ENCODE measurements at places on chromosomes 6 and 20.
A peak's percentile ranks its signal among the peaks of the same experiment; 100 is the strongest.

DNA sequence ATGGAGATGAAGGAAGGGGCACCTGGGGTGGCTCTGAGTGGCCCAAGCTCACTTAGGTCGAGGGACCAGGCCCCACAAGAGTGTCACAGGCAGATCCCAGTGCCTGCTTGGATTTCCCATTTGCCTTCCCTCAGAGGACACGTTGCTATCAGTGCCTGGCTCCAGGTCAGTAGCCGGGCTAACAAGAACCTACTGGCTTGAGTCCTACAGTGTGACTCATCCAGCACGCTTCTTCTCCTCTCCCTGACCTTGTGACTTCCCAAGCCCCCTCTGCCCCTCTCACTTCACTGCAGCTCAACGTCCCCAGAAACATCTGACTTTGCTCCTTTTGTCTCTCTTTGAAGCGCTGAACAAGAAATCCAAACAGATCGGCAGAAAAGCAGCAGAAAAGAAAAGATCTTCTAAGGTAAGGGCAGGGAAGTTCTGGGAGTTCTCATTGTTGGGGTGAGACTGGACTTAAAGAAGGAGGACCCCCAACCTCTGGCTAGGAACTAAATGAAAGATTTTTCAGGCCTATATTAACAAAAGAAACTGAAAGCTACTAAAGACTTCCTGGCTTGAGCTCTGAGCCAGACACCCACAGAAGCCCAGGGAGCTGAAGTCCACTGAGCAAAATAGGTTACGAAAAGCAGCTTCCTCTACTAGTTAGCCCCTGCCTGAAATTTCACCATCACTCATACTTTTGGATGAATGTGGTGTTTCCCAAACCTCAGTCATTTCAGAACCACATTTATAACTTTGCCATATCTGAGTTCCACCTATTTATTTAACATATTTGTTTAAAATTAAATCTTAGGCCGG, 21.5 kb downstream of the ASIP start:
- no peak for DNase-seq

- DNase-seq = peak; percentile 66
Observed at GRCh38 chr6:37058084-37058586, 52.7 kb downstream of the FGD2 start.

- no peak for DNase-seq
Observed at GRCh38 chr20:22106308-22106938, 401.0 kb downstream of the PAX1 start.

DNA sequence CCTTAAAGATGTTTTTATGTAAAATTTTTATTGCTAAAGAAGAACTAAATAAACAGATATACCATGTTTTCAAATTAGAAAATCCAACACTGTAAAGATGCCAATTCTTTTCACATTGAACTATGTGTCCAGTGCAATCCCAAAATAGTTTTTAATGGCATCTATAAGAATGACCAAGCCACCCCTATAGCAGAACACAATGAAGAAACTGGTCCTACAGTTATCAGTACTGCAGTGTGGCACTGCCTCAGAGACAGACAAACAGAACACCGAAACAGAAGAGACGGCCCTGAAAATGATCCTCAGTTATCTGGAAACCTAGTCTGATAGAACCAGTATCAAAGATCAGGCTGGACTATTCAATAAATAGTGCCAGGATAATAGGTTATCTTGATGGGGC, 41.9 kb downstream of the KIF13A start:
- no peak for DNase-seq

DNA sequence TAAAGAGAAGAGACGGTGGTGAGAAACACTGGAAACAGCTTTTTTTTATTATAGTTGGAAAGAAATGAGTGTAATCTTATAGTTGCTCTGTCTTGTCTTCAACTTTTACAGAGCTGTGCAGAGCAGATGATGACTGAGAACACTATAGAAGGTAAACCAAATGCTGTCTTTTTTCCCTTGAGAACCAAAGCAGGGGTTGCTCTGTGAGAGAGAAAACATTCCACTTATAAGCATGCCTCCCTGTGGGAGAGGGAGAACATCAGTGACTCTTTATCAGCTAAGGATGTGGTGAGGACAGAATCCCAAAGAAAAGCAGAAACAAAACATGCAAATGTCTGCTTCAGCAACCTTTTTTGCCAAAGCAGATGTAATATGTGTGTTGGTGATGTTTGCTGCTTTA, 179.3 kb upstream of the HDDC2 start:
- no peak for DNase-seq

GRCh38 chr20:4683261-4683660, 38.4 kb upstream of the PRND start:
- no peak for DNase-seq

GRCh38 chr20:6956574-6956973, 189.1 kb downstream of the BMP2 start:
- no peak for DNase-seq

- no peak for DNase-seq
Observed at GRCh38 chr20:38075161-38075998, 41.8 kb downstream of the RPRD1B start.

- no peak for DNase-seq
Observed at GRCh38 chr6:87641065-87641692, 51.2 kb downstream of the ORC3 start.

All from K562 (cell line).